ENCODE measurements at places on chromosomes 12 and 14.
A peak's percentile ranks its signal among the peaks of the same experiment; 100 is the strongest.

DNA sequence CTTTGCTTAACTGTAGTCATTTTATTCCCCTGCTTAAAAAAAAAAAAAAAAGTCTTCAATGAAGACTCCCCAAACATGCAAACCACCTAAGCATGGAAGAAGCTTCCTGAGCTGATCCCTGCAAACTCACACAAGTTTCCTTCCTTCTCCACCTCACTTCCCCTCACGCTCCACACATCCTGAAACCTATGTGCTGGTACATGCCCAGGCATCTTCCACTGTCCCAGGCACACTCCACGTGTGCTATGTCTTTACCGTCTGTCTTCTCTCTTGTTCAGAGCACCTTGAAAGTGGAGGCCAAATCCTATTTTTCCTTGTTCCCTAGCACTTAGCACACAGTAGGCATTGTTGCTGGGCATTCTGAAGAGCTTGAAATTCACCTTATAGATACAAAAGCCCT is 13.4 kb downstream of the LRIG3 start:
- DNase-seq = no peak
- no peak overlapping the region for H3K4me3 ChIP-seq
- H3K27me3 ChIP-seq = no peaks in the 10 kb centered on the region
- H3K36me3 ChIP-seq = peaks cover 58% of the 10 kb centered on the region
- no peaks in the 10 kb centered on the region for H3K4me1 ChIP-seq

GRCh38 chr12:1814266-1814665 is 6.1 kb upstream of the LRTM2 start:
- H3K4me3 ChIP-seq = no peak overlapping the region
- H3K27me3 ChIP-seq = no peaks in the 10 kb centered on the region
- DNase-seq = no peak
- H3K4me1 ChIP-seq = no peaks in the 10 kb centered on the region
- no peaks in the 10 kb centered on the region for H3K36me3 ChIP-seq

DNA sequence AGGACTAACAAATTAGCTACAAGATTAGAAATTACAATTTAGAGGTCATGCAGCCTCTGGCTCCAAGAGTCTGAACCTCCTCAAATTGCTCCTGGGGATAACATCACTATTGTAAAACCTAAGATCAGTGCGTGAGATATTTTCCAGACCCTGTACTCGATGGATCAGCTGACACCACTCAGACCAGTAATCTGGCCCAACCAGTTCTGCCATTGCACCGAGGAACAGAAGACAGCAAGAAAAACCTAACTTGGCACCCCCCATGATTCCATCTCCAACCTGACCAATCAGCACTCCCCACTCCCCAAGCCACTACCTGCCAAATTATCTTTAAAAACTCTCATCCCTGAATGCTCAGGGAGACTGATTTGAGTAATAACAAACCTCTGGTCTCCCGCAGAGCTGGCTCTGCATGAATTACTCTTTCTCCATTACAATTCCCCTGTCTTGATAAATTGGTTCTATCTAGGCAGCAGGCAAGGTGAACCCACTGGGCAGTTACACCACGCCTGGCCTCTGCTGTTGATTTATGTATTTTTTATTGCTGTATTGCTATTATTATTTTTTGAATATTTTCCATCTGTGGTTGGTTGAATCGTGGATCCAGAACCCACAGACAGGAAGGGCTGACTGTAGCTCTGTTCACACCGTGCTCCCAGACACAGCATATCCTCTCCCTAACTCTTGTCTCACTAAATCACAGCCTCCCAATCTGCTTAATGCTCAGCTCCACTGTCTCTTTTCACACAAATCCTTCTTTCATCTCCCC is 9.2 kb downstream of the HEBP1 start:
- DNase-seq = no peak
- H3K4me1 ChIP-seq = no peaks in the 10 kb centered on the region
- H3K4me3 ChIP-seq = no peak overlapping the region
- H3K27me3 ChIP-seq = no peaks in the 10 kb centered on the region
- peaks cover 3% of the 10 kb centered on the region for H3K36me3 ChIP-seq
- H3K27ac ChIP-seq = no peak overlapping the region

- H3K27ac ChIP-seq = no peak overlapping the region
- H3K36me3 ChIP-seq = no peaks in the 10 kb centered on the region
- DNase-seq = no peak
- no peak overlapping the region for H3K4me3 ChIP-seq
- no peaks in the 10 kb centered on the region for H3K4me1 ChIP-seq
Measured at GRCh38 chr12:46785382-46785781, 40.4 kb downstream of the SLC38A4 start.

DNA sequence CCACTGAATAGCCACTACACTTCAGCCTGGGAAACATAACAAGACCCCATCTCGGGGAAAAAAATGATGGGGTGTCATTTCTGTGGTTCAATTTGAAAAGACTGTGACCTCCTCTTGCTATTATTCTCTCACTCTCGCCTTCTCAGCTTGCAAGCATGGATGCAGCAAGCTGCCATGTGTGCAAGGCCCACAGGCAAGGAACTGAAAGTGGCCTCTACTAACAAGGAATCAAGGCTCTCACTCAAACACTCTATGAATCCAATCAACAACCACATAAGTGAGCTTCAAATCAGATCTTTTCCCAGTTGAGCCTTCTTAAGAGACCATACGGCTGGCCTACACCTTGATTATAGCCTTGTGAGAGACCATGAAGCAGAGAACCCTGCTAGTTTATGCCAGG is 17.9 kb upstream of the DHRS7 start:
- H3K27ac ChIP-seq = no peak overlapping the region
- no peak overlapping the region for H3K4me3 ChIP-seq
- no peaks in the 10 kb centered on the region for H3K27me3 ChIP-seq
- no peaks in the 10 kb centered on the region for H3K4me1 ChIP-seq

- H3K4me1 ChIP-seq = peaks cover under 1% of the 10 kb centered on the region
- H3K27me3 ChIP-seq = no peaks in the 10 kb centered on the region
- DNase-seq = no peak
- H3K27ac ChIP-seq = no peak overlapping the region
- H3K36me3 ChIP-seq = peaks cover 7% of the 10 kb centered on the region
Measured at GRCh38 chr14:77306416-77306815, 14.3 kb downstream of the POMT2 start.

DNA sequence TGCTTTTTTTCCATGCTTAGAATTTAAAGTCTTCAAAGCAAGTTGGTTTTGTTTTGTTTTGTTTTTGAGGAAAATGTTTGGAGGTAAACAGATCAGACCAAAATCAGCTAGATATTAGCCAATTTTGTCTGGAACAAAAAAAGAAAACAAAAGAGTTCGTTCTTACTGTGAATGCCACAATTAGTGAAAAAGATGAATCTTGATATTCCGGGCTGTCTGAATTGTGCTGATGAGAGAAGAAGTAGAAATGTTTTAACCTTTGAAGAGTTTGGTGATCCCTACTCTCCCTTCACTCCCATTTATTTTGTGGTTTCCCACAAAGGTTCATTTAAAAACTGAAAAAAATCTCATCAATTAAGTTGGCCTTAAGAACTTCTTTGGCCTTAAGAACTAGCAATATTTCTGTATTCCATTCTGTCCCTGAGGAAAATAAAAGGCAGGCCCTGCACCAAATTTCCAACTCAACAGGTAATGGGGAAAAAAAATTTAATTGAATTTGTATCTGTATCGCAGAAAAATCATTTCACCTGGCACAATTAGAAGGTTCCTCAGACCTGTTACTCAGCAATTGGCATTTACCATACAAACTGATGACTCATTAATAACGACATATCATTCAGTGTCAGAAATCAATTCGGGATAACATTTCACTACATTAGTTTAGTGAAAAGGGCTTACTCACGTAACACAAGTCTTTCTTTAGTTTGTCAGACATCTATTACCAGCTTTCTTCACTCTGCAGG is 562 bp upstream of the GLIPR1L2 start:
- H3K27ac ChIP-seq = peak overlapping the region; percentile 83
- H3K36me3 ChIP-seq = no peaks in the 10 kb centered on the region
- DNase-seq = no peak
- no peaks in the 10 kb centered on the region for H3K27me3 ChIP-seq

DNA sequence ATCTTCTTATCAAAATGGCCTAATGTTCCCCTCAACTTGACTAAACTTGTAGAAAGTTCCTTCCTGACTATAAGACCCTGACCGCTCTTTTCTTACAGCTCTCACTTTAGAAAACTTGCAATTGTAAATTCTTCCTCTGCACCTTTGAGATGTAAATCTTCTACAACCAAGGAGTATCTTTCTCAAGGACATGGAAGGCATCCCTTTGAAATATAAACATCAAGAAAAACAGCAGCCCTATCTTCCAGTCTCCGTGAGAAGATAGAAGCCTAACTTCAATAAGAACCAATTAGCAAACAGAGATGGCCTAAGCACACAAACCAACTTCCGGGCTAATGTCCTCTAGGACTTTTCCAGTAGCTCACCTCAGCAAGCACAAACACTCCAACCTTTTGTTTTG is 210.3 kb downstream of the CPNE8 start:
- H3K4me1 ChIP-seq = no peaks in the 10 kb centered on the region
- H3K27ac ChIP-seq = no peak overlapping the region
- H3K4me3 ChIP-seq = no peak overlapping the region
- H3K36me3 ChIP-seq = no peaks in the 10 kb centered on the region
- H3K27me3 ChIP-seq = no peaks in the 10 kb centered on the region

DNA sequence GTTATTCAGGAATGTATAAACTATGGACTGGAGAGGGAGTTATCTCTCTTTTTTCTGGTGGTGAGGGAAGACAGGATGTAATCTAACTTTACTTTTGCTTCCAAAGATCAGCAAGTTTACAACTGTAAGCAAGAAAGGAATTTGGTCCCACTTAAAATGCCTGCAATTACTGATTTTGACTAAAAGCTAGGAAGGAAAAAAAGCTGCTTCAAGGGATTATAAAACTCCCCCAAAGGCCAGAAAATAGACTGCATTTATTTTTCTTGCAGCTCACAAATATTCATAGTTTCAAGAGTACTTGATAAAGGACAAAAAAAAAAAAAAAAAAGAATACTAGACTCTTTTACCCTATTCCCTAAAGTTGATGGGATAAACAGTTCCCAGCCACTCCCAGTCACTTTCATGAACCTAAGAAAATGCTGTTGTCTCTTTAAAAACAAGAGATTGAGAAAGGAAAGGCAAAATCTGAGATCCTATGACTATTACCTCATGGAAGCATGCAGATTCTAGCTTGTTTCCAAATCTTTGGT is 128.7 kb upstream of the BMP4 start:
- no peaks in the 10 kb centered on the region for H3K4me1 ChIP-seq
- DNase-seq = no peak
- H3K27ac ChIP-seq = no peak overlapping the region
- no peak overlapping the region for H3K4me3 ChIP-seq
- H3K36me3 ChIP-seq = no peaks in the 10 kb centered on the region
